Inflammatory macrophage (primary cell): ENCODE measurements at places on chromosomes 7 and 10.

- no peak for DNase-seq
These were observed 41.5 kb downstream of the PITRM1 start for GRCh38 chr10:3131098-3131497.

- DNase-seq, result no peak
These were observed 20.3 kb downstream of the UROS start for GRCh38 chr10:125802739-125803138.

DNA sequence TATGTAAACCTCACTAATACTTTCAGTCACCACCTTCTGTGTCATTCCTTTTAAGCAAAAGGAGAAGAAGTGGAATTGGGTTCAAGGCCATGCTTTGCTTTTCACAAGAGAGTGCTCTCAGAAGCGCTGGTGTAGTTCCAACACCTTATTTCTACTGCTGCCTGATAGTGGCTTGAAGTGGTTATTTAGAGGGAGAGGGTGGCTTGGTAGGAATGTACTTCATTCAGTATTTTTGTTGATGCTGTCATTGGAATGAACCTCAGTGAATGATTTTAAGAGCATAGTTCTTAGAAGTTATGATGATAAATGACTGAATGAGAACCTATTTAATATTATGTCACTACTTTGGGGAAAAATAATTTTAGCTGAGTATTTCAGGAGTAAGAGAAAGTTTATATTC, 396.7 kb downstream of the EXOC4 start:
- no peak for DNase-seq

DNA sequence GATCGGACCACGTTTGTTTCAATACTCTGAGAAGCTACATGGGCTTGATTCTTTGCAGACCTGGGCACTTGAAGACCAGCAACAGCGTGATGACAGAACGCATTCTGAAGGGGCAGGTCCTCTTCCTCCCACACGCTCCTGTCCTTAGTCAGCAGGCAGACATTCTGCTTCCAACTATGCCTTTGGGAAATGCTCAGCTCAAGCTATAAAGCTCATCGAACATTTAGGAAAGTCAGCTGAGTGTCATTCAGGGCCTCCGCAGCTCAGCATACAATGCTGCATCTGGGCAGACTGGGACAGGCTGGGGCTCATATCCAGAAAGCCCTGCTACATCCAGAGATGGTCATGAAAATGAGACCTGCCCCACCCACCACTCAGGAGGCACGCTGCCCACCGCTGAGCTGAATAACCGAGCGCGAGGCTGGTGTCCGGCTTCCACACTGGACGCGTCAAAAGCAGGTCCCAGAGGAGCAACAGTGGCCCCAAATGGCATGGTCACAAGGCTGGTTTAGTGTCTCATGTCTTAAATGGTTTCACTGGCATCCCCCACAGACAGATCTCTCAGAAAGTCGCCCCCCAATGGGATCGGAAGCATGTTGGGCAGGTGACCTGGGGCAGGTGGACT, 274.0 kb downstream of the DNAJB6 start:
- DNase-seq, result no peak

DNA sequence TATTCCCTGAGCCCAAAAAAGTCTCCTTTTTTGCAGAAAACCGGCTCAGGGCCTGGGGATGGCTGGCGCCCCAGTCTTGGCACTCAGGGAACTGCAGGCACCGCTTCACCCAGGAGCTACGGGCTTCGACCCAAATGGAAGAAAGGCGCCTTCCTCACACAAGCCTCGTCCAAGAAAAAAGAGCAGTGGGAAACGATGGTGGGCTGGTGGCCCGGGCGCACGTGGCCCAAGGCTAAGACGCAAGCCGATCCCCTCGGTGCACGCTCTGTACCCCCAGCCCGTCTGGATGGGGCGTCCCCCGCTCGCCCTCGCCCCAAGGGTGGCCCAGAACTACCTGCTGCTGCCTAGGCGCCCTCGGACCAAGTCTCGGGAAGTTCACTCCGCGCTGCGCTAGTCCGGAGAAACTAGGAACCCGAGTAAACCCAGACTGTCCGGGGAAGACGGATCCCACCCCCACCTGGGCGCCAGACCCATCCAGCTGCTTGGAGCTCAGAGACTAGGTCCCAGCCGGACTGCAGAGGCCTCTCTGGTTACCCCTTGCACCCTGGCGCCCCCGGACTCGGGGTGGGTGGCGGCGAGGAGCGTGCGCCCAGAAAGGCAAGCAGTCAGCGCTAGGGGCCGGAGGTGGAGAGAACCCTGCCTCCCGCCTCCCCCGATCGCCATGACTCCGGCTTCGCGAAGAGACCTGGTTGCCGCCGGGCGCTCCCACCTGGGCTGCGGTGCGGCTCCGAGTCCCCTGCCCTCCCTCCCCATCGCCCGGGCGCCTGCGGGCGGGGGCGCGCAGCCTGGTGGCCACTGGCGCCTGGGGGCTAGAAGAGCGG, 76.4 kb downstream of the CALN1 start:
- no peak for DNase-seq

DNA sequence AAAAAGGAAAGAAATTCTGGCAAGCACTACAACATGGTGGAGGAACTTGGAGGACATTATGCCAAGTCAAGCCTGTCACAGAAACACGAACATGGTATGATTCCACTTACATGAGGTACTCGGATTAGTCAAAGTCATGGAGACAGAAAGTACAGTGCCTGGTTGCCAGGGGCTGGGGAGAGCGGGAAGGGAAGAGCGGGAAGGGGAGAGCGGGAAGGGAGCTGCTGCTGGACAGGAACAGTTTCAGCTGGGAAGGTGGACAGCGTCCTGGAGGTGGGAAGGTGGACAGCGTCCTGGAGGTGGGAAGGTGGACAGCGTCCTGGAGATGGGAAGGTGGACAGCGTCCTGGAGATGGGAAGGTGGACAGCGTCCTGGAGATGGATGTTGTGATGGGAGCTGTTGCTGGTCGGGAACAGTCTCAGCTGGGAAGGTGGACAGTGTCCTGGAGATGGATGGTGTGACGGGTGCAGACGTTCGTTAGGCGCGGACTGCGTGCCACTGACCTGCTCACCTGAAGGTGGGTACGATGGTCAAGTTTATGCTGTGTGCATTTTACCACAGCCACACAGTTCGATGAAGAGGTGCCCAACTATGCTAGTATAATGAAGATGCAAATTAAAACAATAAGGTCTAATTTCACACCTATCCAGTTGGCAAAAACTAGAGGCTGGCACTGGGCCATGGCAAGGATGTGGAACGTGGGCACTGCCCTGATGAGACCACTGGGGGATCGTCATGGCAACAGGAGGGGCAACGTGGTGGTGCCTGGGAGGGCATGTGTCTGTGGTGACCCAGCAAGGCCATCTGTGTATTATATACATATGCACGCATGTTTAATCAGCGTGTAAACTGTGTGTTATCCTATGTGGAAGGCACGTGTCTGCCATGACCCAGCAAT, 103.8 kb downstream of the NKX6-2 start:
- DNase-seq, result no peak

DNA sequence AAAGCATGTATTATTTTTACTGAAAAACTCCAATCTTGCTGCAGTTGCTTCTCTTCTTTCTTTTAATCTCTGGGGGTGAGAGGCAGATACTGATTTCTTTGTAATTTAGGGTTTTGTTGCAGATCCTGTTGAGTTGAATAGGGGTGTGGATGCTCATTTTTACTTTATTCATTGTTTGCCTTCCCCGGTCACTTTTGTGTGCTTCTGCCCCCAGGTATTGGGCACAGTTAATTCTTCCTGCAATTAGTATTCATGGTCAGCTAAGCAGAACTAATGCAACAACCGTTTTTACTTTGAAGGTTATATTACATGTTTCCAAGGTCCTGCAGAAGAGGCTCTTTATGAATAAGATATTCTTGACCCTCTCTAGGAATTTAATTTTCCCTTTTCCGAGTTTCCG, 96.4 kb downstream of the BUB3 start:
- no peak for DNase-seq

GRCh38 chr10:22325272-22326144, 4.6 kb downstream of the BMI1 start:
- peak; percentile 37 for DNase-seq

DNA sequence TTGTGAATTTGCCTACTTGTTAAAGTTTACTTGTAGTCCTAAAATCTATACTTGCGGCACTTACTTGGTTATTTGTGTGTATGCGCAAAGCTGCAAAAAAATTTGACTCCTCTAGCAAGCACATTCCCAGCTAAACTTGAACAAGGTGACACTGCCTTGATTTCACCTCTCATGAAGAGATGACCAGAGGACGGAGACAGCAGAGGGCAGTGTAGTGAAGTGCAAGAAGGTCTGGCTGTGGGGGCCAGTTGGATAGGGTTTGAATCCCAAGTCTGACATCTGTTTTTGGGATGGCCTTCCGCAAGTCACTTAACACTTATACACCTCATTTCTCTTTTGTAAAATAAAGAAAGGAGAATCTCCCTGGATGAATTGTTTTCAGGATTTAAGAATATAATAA, 15.7 kb downstream of the SLK start:
- DNase-seq, result no peak

DNA sequence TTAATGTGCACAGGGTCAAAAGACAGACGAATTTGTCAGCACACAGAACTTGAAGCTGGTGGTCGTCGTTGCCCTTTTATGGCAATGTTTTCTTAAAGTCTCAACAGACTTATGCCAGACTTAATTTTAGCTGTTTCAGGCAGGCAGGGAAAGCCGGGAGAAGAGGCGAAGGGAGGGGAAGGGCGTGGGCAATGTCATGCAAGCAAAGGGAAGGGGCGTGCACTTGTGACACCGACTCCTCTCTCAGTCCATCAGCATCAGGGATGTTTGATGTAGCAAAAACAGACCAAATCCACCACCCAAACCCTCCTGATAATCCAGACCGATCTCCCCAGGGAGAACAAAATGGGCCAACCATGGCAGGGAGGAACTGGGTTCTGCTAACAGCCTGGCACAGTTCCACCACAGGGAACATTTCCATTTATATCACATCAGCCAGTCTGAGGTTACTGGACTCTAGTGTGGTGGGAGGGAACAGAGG, 118.1 kb upstream of the RHEB start:
- DNase-seq, result no peak

DNA sequence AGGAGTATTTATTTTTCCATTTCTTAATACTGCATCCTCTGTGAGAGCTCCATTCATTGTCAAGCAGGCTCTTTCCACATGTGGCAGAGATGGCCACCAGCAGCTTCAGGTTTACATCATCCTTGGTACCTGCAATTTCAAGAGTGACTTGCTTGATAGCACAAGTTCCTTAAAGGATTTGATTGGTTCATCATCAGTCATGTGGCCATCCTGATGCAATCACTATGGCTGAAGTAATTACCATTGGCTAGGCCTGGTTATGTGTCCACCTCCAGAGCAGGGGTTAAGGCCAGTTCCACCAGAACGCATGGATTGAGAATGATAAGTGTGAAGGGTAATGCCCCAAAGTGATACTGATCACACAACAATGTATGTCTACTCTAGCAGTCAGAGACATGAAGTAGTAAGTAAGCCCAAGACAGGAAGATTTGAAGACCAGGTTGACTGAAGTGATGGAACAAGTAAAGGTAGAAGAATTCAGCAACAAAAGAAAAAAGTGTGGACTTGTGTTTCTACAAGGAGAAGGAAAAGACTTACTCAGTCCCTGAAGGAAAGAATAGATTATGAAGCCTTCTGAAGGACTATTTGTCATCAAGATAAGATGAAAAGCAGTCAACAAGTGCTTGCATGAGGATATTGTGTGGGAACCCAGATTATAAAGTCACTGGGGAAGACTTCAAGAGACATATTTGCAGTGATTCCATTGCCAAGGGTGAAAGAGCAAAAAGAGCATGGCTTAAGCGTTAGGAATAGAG, 26.4 kb upstream of the PRKAR2B start:
- no peak for DNase-seq

DNA sequence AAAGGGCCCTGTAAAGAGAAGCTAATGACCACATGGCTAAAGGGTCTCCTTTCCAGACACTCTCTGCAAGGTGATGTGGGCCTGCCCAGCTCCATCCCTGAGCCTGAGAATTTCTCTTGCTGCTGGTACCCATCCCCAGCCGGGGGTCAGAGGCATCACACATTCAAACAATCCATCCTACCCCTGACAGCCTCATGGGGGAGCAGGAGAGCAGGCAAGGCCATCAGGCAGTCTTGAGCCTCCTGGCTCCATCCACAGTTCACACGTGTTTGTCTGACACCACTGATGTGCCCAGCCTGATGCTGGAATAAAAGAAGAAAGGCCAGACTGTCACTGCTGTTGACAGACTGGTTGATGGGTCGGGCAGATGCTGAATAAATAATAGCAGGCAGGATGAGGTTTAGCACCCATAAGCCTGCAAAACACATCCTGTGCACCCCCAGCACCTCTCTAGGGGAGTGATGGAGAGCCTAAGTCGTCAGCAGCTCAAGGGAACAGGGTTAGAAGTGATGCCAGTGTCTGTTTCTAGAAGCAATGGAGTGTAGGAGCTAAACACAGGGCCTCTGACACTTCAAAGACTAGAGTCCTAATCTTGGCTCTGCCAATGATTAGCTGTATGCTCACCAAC, 43.5 kb downstream of the TLL2 start:
- DNase-seq, result peak; percentile 22

- no peak for DNase-seq
These were observed 39.4 kb downstream of the CCNJ start for GRCh38 chr10:96082748-96083147.

GRCh38 chr10:6271663-6272062, 68.9 kb downstream of the PFKFB3 start:
- no peak for DNase-seq
